ENCODE measurements at places on chromosomes 12 and 14. TPM values are rescaled to one million over a fixed set of nuclear protein-coding genes. Genes with fewer than 3 reads are reported as not detected.
A peak's percentile ranks its signal among the peaks of the same experiment; 100 is the strongest.

DNA sequence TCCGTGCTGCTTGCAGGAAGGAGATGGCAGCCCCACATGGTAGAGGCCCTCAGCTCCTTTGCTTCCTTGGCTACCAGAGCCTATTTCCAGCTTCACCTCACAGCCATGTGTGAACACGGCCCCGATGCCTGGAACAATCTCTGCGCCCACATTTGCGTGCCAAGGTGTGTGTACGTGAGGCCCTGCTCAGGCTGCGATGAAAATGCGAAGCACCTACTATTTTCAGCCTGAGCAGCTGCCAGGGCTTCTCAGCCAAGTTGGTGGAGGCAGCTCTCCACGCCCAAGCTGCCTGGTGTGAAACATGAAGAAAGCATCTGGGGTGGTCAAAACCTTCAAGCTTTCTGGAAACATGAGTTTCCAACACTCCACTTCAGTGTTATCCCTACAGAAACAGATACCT is 177.8 kb upstream of the EGLN3 start:
- DNase-seq = no peak

DNA sequence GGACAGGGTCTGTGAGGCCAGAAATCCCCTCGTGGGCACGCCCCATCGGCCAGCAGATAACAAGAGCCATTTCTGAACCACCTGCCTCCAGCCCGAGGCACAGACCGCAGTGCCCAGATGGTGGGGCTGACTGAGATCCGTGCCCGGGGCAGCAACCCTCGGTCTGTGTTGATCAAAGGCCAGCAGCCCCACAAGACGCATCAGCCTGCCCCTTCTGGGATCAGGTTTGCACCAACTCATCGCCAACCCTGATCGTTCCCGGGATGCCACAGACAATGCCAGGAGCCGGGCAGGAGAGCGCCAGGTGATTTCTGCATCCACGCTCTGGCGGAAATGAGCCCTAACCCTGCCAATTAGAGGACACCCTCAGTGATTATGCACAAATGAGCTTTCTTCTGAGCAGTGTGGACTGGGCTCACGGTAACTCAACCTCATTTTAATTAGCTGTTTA is 64.5 kb downstream of the TESC start:
- DNase-seq = no peak

Gene PPP1R1A
- 23.8 TPM for total RNA-seq

Gene CELA1
- not detected for total RNA-seq

DNA sequence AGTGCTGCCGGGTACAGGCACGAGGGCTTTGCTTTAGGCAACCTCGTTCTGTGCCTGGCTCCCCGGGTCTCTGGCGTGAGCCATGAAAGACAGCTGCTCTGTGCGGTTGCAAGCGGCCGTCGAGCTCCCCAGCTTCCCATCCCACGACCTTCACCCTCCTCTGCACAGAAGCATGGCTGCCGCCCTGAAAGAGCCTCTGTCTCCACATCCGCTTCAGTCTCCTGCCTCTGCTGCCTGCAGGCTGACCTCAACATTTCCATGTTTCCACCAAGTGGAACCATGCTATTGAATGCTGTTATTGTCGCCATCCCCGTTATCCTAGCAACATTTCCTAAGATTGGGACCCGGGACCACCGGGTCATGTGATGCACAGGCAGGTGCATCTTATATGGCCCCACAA is 57.1 kb downstream of the KDM2B start:
- DNase-seq = peak; percentile 27

GRCh38 chr14:100304825-100305323 is 1.4 kb downstream of the SLC25A29 start:
- DNase-seq = peak; percentile 89

Gene RPL36AL
- total RNA-seq = 167 TPM

Gene MYF5
- not detected for total RNA-seq

Gene FBLN5
- total RNA-seq = 1.4 TPM

Gene SSTR1
- total RNA-seq = 10.8 TPM

- DNase-seq = no peak
Measured at GRCh38 chr14:91351512-91351862, 66.1 kb downstream of the CCDC88C start.

GRCh38 chr12:70936203-70936813 is 15.8 kb upstream of the PTPRR start:
- no peak for DNase-seq

Gene SLC22A17
- total RNA-seq = 32.9 TPM

Gene PLEKHD1
- total RNA-seq = 0.10 TPM

DNA sequence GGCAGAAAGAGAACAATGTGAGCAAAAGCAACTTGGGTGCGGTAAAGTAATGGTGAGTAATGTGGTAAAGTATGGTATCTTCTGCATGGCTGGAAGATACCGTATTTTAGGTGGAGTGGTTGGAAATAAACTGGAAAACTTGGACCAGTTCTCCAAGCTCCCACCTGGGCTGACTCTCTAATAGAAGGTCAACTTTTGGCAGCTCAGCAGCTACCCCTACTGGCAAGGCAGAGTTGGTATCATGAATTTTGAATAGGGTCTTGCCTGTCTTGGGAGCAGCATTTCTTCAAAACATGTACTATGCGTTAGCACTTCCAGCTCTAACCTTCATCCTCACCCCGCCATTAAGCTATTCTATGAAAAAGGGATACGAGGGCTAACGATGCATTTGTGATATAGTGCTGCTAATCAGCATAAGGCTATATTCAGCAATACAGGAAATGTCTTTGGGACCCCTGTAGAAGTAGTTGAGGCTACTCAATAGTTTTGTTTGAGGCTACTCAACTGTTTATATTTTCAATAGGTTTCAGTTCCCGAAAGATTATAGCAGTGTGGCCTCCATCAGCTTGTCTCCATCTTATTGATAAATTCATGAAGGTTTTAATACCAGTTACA is 276.3 kb upstream of the FAR2 start:
- peak; percentile 43 for DNase-seq

GRCh38 chr14:52950410-52950897 is 396 bp downstream of the FERMT2 start:
- peak; percentile 83 for DNase-seq

GRCh38 chr14:81170829-81171195 is 49.9 kb downstream of the GTF2A1 start:
- DNase-seq = no peak

Gene LMNTD1
- total RNA-seq = not detected

- no peak for DNase-seq
Measured at GRCh38 chr14:87628129-87628528, 364.9 kb downstream of the GALC start.

Gene GLT1D1
- 9.2 TPM for total RNA-seq

Gene GZMB
- not detected for total RNA-seq

DNA sequence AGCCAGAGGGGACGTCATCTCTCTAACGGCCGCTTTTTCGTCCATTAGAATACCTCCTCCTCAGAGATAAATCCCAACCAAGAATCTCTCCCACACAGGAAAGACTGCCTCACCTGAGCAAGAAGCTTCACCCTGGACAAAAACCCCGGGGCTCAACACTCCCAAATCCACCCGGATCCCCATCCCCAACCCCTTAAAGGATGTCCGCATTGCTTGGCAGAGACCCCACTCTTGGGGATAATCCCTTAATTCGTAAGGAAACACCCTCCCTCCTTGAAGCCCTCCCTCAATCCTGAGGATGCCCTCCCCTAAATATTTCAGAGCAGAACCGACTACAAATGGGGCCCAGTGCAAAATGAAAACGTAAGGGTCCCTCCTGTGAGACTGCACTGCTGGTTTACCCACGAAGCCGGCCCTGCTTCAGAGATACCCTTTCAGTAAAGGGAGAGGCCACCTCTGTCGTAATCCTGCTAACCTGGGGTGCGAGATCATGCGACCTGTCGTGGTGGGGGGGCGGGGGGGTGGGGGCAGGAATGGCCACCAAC is 655 bp upstream of the DYNLL1 start:
- DNase-seq = no peak

GRCh38 chr12:83893101-83893500 is 1019.5 kb downstream of the SLC6A15 start:
- DNase-seq = no peak

Gene ADCY4
- not detected for total RNA-seq

Gene NRXN3
- total RNA-seq = 0.89 TPM

Gene IFI27L2
- total RNA-seq = 26.3 TPM

DNA sequence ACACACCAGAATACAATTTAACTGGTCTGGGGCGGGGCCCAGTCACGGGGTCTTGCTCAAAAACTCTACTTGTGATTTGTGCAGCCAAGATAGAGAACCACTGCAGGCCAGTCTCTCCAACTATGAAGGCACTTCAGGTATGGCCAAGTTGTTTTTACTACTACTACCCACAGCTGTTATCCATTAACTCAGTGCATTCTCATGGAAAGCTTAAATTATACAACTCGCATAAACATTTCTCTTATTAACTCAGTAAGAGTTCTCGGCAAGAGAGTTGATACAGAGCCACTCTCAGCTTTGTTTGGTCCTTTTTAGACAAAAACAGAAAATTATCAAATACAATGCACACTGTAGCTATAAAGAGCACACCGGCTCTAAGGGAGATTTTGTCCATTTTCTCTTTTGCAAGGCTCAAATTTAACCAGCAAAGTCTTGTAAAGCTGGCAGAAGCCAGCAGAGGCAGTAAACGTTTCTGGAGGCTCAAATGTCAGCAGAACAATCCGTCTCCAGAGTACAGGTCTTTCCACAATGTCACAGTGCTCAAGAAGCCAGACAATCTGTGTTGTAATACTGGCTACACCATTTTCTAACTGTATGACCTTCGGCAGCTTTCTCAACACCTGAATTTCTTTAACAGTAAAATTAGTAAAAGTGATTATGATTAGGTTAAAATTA is 85.9 kb downstream of the PTGER2 start:
- peak; percentile 16 for DNase-seq

GRCh38 chr12:112140728-112141127 is 15.4 kb downstream of the TRAFD1 start:
- DNase-seq = no peak

Gene PCK2
- total RNA-seq = 73.7 TPM

DNA sequence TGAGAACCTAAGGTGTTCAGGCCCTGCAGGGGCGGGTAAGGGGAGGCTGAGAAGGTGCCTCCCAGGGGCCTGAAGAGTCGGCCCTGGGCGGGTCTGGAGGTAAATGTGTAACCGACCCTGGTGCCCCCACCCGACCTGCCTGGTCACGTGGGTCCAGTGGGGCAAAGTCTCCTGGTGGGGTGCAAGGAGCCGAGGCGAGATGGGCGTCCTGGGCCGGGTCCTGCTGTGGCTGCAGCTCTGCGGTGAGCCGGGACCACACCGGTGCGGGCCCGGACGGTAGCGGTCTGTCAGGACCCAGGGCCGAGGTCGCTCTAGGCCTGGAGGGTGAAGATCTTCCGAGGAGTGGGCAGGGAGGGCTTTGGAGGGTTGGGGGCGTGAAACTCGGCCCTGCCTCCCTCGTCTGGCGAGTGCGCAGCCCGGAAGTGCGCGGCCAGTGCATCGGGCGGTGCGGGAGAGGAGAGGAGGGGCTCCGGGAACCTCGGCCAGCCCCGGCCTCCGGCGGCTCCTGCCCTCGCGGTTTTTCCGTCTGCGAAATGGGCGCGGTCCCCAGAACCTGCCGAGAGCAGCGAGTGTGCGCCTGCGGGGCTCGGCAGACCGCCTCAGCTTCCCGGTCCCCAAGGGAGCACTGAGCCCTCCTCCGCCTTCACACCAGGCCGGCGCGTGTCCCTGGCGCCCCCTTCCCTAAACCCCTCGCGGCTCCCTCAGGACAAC is at the start of gene AMN:
AMN (plus strand) TSS at position 174 of the 711 bp plus-strand sequence; CDS start at position 200, 26 bp downstream.
- DNase-seq = peak; percentile 61

DNA sequence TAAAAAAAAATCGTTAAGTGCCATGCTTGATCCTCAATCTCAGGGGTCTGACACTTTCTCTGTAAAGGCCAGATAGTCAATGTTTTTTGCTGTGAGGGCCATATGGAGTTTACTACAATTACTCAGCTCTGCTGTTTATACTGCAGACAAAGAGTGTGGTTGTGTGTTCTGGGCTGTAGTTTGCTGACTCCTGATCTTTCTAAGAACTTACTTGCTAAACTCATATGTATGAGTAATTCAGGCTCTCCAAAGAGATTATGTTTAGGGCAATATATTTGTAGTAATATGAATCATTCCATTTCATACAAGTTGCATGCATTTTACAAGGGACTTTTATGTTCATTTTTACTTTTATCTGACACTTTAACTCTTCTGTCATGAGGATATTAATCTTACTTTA is 188.2 kb downstream of the TMTC2 start:
- no peak for DNase-seq

DNA sequence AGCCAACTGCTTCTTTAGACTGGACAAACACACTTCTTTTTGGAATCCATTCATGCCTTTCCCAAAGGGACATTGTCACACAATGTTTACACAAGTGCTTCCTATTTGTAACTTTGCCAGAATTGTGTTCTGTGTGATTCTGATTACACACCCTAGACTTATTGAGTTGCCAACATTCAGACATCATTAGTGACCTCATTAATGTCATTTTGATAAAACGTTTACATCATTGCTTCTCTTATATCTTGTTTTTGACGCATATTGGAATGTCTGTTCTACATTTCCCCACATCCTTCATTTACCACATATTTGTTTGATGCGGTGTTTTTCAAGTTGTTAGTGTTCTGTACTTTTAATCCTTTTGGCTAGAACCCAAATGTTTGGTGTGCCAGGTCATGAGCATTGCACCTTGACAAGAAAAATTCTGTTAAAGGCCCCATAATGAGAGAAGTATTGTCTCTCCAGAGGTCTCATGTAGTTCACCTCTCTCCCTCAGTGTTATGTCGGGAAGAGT is 305.5 kb downstream of the AEBP2 start:
- no peak for DNase-seq

DNA sequence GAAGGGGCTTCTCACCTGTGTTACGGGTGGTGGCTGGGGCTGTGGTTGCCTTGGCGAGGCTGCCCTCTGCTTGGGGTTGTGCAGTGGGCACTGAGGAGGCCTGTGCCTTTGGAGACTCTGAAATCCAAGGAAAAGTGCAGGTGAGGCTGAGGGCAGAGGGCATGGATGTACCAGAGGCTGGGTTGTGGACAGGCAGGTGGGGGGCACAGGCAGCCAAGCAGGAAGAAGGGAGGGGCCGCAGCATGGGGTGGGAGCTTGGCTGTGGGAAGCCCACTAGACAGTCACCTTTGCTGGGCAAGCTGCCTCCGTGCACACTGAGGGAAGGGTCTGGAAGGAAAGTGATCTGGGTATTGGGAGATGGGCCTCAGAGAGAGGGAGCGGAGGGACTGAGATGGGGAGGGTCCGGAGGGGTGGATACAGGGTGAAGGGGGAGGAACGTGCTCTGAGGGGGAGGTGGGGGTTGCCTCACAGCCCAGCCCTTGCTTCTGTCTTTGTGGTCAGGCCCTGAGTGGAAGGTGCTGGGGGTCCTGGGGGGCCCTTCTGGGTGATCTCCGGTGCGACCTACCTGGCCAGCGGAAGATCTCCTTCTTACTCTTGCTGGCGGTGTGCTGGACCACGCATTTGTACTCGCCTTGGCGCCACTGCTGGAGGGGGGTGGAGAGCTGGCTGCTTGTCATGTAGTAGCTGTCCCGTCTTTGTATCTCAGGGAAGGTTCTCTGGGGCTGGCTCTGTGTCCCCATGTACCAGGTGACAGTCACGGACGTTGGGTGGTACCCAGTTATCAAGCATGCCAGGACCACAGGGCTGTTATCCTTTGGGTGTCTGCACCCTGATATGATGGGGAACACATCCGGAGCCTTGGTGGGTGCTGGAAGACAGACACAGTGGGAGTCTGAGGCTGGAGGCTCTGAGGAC is 318.7 kb downstream of the TMEM121 start:
- DNase-seq = peak; percentile 32

Data from H7 (cell line).